Right kidney (tissue), 9 donors: ENCODE measurements at places on chromosomes 2 and 18.

GRCh38 chr2:171208657-171209056 lies 48.0 kb upstream of the TLK1 start:
- no peak for DNase-seq

DNA sequence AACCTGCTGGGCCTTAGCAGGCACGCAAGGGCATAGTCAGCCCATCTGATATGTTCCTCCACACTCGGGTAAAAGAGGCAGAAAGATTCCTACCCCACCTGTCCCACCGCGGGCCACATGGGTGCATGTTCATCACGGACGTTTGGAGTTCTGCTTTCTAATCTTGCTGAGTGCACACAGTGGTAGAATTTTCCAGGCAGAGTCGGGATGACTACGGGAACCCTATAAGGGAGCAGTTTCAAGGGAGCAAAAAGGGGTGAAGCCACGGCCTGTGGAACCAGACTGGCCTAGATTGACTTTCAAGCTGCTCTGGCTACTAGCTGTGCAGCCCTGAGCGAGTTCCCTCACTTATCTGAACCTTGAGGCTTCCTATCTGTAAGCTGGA lies 36.8 kb downstream of the POU3F3 start:
- DNase-seq: no peak

GRCh38 chr18:63271881-63272299 lies 47.7 kb downstream of the BCL2 start:
- peak; percentile 45 for DNase-seq

- no peak for DNase-seq
Observed at GRCh38 chr2:175234650-175235049, 53.1 kb upstream of the ATP5MC3 start.

DNA sequence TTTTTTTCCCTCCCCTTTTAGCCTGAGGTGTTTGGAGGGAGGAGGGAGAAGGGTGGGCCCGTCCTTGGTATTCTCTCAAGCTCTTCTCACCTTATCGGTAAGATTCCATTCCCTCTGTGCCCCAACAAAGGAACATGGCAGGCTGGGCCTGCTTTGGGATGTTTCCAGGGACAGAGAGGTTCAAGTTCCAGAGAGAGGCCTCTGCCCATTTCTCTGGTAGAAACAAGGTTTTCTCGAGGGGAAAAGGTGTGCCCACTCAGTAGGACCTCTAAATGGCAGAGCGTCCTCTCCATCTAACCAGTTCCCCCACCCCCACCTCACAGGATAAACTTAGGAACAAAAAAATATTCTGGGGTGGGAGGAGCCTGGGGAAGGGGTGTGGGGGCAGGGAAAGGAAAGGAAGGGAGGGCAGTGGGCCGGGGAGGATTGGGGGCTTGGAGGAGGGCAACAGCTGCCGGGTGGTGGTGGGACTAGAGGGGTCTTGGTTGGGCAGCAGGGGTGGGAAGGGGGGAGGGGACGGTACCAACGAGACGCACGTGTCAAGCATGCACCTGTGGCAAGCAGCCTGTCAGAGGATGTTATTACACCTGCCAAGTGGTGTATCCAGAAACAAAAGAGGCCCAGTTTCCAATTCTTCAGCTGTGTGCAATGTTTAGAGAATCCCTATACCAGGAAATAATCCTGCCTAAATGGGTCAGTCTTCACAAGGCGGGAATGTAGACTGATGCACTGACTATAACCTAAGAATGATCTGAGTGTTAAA lies 2.1 kb downstream of the PCBP1 start:
- peak; percentile 42 for DNase-seq
